ENCODE measurements at places on chromosomes 2 and 18. TPM values are rescaled to one million over a fixed set of nuclear protein-coding genes. Genes with fewer than 3 reads are reported as not detected.

DNA sequence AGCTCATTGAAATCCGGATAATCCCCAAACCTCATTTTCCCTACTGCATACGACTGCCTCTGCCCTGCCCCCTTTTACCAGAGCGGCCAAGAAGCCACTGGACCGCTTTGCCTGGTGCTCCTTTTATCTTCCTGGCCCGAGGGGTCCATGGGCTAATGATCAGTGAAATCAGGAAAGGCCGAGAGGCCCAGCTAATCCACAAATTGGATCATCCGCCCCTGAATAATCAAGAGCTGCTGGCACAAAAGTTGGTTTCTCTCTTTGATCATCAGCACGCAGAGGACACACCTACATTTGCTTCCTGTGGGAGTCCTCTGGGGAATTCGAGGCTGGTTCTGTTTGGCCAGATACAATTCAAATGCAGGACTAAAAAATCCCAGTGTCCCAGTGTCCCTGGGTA is 144.5 kb downstream of the INSIG2 start:
- no peak for DNase-seq

DNA sequence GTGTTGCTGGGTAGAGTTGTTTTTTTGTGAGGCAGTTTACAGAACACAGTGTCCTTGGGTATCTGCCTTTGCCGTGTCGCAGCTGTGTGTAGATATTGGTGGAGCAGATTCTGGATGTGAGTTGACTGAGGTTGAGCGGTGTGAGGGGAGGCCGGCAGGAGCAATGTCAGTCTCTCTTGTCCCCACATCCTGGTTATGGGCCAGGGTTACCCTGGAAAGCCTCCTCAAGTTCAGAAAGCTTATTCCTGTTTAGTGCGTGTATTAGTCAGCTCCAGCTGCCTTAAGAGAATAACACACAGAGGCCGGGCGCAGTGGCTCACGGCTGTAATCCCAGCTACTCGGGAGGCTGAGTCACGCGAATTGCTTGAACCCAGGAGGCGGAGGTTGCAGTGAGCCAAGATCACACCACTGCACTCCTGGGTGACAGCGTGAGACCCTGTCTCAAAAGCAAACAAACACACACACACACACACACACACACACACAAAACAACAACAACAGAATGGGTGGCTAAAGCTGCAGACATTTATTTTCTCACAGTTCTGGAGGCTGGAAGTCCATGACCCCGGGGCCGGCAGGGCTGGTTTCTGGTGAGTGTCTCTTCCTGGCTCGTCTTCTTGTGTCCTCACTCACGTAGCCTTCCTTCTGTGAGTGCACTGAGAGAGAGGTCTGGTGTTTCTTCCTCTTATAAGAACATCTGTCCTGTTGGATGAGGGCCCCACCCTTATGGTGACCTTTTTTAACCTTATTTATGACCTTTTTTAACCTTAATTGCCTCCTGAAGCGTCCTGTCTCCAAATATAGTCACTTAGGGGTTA is 5.1 kb downstream of the NCK2 start:
- no peak for DNase-seq

DNA sequence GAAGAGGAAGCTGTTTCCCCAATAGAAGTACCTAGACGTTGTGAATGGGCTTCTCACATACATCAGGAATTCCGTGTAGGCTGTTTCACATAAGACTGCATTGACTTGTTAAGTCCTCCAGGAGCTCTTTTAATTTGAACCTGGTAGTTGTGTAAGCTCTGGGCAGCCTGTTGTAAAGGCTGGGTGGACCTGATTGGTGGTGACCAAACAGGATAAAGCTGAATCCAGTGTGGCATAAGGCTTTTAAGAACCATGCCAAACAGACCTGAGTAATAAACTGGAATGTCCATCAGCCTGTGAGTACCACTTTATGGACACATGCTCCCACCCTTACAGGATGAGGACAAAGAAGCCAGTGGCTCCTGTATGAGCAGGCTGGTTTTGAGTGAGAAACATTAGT is 24.1 kb downstream of the RMND5A start:
- no peak for DNase-seq

DNA sequence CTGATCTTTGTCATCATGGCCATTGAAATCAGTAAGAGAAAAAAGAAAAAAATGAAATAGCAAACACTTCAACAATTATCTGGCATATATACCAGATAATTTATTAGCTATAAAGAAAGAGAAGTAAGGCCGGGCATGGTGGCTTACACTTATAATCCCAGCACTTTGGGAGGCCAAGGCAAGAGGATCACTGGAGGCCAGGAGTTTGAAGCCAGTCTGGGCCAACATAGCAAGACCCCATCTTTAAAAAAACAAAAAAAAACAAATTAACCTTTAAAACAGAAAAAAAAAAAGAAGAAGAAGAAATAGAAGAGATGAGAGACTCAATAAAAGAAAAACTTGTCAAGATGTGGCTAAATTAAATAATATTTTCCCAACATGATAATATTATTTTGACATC is 61.6 kb upstream of the TGIF1 start:
- DNase-seq, result no peak

DNA sequence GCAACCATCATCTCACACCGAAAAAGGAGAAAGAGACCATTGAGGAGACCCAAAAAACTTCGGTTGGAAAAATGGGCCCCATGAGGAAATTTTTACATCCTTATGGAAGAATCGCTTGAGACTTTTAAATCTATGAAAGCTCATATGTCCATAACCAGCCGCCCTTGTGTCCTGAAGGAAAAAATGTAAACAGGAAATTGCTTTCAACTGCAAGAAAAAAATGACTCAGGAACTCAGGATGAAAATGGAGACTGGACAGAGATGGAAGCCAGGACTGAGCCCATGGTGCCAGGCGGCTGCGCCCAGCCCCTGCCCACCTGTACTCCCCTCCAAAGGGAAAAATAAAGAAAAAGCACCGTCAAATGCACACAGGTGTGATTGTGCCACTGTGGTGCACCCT is 81.5 kb upstream of the SLC66A3 start:
- peak; percentile 54 for DNase-seq

- DNase-seq, result no peak
Observed at GRCh38 chr2:188720811-188721605, 253.2 kb upstream of the COL3A1 start.

The TFCP2L1 gene
- total RNA-seq, result 0.12 TPM

The TRIM43 gene
- not detected for total RNA-seq

DNA sequence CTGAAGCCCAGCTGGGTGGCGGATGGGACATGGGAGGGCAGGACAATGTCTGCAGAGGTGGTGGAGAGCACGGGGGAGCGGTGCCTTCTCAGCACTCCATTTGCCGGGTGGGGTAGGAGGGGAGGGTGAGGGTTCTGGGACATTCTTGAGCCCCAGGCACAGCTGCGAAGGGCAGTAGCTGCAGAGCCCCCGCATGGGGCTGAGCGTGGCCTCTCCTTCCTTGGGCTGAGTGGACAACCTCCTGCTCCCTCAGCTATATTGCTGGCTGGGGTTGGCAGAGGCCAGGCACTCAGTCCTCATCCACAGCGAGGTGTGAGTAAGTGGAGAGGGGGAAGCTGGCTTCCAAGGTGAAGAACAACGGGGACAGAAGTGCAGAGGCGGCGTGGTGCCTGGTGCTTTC is 50.1 kb downstream of the RHOB start:
- no peak for DNase-seq

DNA sequence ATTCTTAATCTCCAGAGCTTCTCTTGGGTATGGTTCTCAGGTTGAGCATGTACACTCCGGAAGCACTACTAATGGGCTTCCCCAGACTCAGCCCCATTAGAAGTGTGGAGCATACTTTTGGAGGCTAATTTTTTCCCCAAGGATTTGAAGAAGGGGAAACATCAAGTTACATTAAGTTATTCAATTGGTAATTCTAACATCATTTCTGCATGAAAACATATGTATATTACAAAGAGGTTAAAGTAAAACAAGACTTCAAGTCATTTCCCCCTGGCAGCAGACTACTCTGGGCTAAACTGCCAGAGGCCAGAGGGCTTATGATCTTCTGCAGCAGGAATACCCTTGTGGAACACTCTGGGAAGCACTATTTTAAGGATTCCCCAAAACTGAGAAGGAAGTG is 227.7 kb upstream of the STK17B start:
- no peak for DNase-seq

GRCh38 chr2:206011018-206011614 is 74.9 kb downstream of the INO80D start:
- no peak for DNase-seq

GRCh38 chr2:20516291-20516645 is 69.4 kb downstream of the RHOB start:
- no peak for DNase-seq

GRCh38 chr2:139850254-139850890 is 1070.2 kb upstream of the NXPH2 start:
- DNase-seq, result no peak

DNA sequence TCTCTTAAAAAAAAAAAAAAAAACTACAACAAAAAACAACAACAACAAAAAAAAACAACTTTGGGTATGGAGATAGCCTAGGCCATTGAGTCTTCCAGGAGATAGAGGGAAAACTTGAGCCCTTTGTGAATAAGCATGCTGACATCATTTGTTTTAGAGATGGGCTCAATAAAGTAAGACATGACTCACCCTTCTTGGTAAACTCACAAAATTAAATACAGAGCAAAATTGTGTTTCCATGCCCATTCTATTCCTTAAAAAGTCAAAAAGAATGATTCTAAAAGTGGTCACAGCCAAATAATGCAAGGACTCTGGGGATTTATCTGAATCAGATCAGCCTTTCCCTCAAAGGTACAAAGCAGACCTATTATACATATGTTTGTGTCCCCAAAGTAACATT is 117.4 kb downstream of the ETAA1 start:
- peak; percentile 50 for DNase-seq

GRCh38 chr2:57987835-57988573 is 58.6 kb upstream of the VRK2 start:
- DNase-seq, result peak; percentile 52

The RNF144A gene
- 1.5 TPM for total RNA-seq

The BIN1 gene
- total RNA-seq, result 36.3 TPM

- no peak for DNase-seq
Observed at GRCh38 chr18:3224223-3224622, 4.5 kb upstream of the MYOM1 start.

DNA sequence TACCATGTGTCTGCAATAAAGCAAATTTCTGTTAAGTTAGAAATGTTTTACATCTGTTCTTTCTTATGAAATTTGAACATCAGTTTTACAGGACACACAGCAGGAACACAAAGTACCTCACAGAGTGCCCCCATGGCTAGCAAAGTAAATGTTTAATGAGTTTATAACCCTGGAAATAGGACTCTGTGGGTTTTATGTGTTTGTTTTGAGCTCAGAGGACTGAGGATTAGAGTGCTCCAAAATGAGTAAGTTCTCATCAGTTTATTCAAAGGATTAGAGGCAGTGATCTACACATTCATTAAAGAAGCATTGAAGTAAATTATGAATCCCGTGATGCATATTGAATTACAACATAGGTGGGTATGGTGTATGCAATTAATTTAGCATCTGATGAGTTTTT is 281.8 kb downstream of the GULP1 start:
- no peak for DNase-seq

The HOXD13 gene
- total RNA-seq, result 2.1 TPM

DNA sequence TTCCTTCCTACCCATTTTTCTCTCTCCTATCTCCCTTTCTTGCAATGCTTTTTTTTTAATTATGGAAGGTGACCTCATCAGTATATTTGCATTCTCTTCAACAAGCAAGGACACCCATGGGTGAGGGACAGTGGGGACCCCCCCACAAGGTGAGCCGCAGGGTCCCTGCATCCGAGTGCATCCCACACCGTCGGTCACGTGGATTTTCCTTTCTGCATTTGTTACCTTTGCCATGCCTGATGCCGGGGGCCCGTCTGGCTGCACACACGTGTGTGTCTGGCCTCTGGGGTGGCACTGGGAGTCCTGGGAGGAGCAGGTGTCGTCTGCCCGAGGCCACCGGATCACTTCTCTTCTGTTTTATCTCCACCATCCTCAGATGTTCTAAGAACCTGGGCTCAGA is 30.1 kb upstream of the SNTG2 start:
- no peak for DNase-seq

- no peak for DNase-seq
Observed at GRCh38 chr2:96202152-96202854, 6.3 kb downstream of the STARD7 start.

GRCh38 chr2:15938803-15939555 is 1.4 kb upstream of the MYCN start:
- DNase-seq, result no peak

DNA sequence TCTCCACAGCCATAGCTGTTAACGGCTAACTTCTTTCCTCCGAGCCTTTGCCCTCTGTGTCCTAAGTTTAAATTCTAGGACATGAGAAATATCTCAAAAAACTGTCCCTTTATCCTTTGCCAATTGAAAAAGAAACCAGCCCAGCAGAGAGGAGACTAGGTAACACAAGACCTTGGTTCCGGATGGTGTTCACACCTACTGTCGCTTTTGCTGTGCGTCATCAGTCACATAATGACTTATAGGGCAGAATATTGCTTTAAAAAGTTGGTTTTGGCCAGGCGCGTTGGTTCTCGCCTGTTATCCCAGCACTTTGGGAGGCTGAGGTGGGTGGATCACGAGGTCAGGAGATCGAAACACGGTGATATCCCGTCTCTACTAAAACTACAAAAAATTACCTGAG is 66.2 kb downstream of the SP3 start:
- no peak for DNase-seq

DNA sequence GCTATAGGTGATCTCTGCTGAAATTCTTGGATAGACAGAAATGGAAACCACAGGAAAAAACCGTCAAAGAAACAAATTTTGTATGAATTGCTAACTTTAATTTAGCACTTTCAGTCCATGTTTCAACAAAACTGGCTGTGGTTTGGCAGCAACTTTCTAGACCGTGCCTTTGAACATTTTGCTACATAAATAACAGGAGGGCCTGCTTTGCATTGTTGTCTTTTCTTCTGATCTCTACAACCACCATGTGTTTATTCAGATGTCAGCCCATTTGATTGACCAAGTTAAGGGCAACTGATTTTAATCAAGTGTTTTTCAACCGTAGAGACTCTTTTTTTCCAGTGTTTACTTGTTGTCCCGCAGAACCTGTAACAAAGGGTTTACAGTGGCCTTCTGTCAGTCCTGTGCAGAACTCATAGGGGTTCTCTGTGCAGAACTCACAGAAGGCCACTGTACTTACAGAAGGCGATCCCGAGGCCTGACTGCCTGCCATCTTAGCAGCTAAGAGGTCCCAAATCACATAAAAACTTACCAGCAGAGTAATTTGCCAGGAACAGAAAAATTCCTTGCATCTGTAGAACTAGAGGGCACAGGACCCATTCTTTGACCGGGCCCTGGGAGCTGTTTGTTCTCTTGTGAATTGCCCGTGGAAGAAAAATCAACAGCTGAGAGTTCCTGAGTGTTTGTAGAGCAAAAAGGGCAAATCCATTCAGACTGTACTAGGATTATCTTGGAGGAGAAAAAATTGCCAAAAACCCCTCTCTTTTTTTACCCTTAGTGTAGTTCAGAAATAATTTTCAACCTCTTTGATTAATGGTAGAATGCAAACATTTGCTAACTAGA is 120.6 kb downstream of the PRKRA start:
- no peak for DNase-seq

- no peak for DNase-seq
Observed at GRCh38 chr2:2902547-2903281, 474.9 kb downstream of the EIPR1 start.

- no peak for DNase-seq
Observed at GRCh38 chr2:44310287-44310686, 35.0 kb downstream of the SLC3A1 start.
